ENCODE measurements at places on chromosomes 7 and 10.

GRCh38 chr10:1672001-1672781, 65.1 kb downstream of the ADARB2 start:
- DNase-seq, result no peak

DNA sequence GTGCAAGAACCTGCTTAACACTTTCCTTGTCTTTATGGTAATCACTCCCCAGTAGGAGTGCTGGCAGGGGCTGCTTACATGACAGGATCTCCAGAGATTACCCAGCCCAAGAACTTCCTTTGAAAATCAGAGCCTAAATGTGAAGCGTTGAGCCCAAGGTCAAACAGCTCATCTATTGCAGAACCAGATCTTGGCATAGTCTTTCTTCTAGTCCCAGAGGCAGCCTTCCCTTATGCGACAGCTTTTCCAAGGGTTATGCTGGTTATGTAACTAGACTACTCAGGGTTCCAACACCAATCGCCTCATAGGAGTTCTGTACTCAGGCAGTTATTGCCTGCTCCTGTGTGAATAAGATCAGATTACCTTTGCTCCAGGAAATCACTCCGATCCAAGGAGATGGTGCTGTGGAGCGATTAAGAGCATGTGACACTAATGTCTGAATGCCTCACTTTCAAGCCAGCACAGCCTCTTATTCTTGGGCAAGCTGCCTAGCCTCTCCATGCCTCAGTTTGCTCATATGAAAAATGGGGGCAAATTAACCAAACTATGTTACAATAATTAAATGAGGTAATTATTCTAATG, 8.4 kb upstream of the LGI1 start:
- no peak for DNase-seq

- no peak for DNase-seq
These were observed 184.8 kb downstream of the PTPN20 start for GRCh38 chr10:47095848-47096612.

- no peak for DNase-seq
These were observed 391.4 kb downstream of the NRG3 start for GRCh38 chr10:82266438-82266837.

DNA sequence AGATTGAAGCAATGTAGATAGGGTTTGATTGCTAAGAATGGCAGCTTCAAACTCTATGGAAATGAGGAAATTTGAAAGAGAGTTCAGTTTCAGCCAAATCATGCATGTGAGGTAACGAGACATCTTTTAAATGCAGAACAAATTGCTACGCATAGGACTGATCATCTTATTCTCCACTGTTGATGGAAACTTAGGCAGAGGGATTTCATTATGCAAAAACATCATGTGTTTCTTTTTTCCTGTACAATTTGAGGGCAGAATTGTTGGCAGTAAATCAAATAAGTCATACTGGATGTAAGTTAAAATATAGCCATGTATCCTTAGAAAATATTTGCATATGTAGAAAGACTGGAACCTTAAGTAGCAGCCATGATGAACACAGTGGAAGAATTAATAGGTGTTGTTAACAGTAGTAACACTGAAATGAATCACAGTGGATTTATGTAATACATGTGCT, 327.4 kb downstream of the CDK14 start:
- no peak for DNase-seq

DNA sequence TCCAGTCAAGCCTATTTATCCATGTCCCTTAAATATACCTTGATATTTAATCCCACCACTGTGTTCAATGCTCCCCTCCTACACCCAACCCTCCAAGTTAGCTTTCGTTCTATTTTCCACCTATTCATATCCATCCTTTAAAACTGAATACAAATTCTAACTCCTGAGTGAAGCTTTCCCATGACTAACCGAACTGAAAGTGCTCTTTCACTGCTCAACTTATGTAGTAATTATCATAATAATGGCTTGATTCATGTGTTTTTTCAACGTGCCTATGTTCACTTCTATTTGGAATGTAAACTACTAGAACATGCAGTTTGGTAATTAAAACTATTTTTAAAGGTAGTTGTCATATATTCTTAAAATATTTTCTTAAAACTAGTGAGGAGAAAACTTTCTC, 58.0 kb downstream of the NDUFB2 start:
- no peak for DNase-seq

DNA sequence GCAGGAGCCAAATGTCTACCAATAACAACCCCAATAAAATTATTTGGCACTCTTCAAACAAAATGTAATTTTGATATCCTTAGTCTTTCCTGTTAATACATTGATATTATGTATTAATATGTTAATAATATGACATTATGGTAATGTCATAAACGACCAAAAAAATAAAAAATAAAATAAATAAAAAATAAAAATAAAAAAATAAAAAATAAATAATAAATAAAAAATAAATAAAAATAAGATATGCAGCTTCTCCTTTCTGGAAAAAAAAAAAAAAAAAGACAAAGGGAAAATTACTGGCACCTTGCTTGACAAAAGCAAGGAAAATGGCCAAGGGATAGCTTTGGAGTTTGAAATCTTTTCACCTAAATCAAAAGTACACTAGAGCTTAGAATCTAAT, 168.5 kb downstream of the PPP1R17 start:
- no peak for DNase-seq

- no peak for DNase-seq
These were observed 45.1 kb upstream of the WDR11 start for GRCh38 chr10:120806081-120806480.

DNA sequence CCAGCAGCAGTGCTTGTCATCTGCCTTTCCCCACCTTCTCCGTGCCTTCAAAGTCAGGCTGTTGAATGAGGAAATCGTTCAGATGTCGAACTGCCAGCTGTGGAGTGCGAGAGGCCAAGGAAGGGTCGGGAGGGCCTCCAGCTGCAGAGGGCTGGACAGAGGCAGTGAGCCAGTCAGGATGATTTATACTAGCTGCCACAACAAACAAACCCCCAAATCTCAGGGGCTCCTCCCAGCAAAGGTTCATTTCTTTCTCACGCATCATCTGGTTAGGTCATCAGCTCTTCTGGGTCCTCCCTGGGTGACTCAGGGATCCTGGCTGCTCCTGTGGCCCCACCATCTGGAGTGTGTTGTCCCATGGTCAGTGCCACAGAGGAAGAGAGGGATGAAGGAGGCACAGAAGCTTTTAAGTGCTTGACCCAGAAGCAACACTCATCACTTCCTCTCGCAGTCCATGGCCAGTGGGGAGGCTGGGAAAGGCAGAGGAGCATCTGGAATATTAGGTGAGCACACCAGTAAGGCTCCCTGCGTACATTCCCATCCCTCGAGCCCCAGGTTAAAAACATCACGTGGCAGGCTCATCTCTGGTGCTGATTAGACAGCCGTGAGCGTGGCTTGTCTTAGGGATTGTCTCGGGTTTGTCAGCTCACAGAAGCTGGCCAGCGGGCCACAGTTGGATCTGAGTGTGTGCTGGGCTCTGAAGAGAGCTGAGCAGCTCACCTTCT, 140.7 kb downstream of the RGS10 start:
- no peak for DNase-seq

DNA sequence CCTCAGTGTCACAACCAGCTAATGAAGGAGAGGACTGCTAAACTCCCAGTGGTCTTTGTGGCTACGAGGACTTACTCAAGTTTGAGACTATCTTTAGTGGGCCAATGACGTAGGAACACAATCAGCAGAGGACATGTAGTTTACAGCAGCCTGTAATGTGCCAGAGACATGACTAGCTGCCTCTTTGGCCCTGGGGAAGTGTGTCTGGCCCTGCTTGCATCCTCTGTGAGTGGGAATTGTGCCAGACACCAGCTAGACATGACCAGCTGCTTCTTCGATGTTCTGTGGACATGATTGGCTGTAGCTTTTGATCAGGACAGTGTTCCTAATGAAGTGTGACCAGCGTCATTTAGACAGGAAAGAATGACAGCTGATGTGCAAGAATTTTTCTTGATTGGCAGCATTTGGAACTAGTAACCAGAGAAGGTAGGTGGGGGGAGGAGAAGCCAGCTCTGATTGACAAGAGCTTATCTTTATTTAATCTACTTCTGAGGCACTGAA, 141.7 kb downstream of the AUTS2 start:
- DNase-seq, result no peak

- DNase-seq, result no peak
These were observed 50.8 kb upstream of the SLC29A3 start for GRCh38 chr10:71268247-71268691.

DNA sequence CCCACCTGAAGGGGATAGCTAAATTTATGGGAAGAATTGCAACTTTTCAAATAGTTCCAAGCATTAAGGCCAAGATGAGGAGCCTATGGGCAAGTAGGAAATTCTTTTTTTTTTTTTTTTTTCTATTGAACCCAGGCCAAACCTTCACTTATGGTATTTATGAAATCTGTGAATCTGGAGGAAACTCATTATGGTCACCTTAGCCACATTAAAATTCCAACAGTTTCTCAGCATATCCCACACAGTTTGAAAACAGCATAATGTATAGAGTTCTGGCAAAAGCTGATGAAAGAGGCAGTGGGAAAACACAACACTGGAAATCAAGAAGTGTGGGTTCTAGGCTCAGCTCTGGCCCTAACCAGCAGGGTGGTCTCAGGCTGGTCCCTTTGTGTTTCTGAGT, 236.9 kb downstream of the PTEN start:
- no peak for DNase-seq

- no peak for DNase-seq
These were observed 85.4 kb downstream of the CDK14 start for GRCh38 chr7:90681336-90682022.

DNA sequence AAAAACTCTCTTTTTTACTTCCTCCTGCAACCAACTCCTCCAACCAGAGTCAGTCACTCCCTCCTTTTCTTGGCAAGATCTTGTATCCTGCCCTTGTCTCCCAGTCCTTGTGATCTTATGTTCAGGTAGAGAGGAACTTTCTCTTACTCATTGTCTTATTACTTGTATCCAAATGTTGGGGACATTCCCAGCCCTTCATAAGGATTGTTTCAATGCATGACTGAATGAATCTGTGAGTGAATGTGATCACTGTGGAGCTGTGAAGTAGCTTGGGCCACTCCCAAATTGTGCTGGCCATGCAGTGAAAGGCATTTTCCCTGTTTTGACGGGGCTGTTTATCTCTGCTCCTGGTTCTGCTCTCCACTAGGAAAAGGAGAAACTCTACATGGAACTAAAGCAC, 93.7 kb downstream of the CFAP58 start:
- no peak for DNase-seq

DNA sequence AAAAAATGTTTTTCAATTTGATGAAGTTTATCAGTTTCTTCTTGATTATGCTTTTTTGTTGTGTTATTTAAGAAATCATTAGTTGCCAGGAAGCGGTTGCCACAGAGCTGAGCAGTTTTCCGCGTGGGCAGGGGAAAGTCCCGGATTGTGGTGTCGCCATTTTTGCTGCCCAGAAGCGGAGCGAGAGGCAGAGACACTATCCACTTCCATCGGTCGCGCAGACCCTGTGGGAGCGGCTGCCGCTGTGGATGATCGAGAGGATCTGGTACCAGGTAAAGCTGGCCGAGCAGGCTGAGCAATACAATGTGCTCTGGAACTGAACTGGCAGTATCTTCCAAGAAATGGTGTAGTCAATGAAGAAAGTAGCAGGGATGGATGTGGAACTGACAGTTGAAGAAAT, 119.8 kb downstream of the ZNF736 start:
- DNase-seq, result no peak

- DNase-seq, result no peak
These were observed 479.7 kb upstream of the PCDH15 start for GRCh38 chr10:55280696-55281095.

DNA sequence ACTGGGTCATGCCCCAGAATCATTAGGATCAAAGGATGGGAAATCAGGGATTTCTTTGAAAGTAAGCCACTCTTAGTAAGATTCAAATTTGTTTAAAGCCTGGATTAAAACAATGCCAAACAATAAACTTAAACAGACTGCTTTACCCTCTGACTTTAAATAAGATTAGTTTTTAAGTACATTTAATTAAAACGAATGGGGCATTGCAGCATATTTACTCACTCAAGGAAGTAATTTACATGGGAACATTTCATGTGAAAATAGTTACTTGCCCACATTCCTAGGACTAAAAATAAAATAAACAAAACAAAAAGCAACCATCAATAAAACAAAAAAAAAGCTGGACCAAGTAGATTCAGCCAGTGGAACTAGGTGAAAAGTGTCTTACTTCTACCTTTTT, 7.8 kb downstream of the ABLIM1 start:
- no peak for DNase-seq

- DNase-seq, result no peak
These were observed 13.1 kb downstream of the SMKR1 start for GRCh38 chr7:129515381-129515780.

- no peak for DNase-seq
These were observed 144.5 kb downstream of the REEP3 start for GRCh38 chr10:63665670-63666134.

GRCh38 chr7:72234086-72234485, 178.1 kb downstream of the CALN1 start:
- no peak for DNase-seq

DNA sequence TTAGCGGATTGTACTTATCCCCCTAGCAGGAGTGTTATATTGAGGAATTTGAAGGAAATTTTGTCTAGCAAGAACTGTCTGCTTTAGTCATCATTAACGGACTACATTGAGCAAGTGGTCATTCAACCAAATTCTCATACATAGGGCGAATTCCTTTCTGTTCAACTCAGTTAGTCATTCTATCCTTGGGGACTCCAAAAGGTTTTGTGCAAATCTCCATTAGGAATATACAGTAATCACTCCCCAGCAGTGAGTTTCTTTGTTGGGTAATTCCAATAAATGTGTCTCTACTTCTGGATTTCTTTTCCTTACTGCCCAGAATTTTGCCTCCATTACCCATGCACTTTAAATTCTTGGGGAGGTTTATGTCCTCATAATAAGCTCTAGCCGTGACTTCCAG, 51.1 kb downstream of the EPDR1 start:
- no peak for DNase-seq

DNA sequence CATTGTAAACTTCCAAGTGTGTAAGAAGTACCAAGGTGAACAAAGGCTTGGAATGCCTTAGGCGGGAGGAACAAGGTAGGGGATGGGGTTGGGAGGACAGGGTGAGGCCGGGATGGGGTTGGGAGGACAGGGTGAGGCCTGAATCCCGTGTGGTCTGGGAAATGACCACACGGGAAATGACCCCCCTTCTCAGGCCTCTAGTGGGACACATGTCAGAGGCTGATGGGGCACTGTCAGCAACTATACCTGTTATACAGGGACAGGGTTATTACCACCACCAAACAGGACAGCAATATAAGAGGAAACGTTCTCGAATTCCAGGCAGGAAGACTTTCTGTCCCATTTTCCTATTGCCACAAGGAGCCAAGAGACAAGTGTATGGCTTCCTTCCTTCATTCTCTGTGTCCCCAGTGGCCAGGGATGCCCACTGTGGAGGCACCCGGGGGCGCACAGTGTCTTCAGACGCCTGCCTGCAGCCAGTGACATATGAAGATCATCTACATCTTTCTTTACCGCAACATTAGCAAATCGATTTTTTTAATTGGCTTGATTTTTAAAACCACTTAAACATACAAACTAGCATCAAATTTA, 1.3 kb downstream of the MKI67 start:
- DNase-seq, result no peak

DNA sequence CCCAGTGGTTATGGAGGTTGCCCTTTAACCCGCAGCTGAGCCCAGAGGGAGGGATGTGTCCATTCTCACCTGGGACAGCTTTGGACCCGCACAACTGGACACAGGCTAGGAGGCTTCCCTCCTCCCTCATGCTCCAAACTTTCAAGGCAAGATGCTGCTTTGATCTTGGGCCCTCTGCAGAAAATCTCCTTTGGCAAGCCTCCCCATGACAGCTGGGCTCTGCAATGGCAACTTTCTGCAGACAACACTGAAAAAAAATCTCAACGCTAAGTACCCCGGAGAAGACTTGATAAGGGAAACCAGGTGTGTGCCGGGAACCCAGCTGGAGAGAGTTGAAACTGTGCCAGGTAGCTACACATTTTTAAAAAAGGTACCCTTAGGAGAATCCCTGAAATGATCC, 610.1 kb downstream of the LRMDA start:
- DNase-seq, result no peak
